Psoas muscle (tissue), 8 donors: ENCODE measurements at places on chromosomes 4 and X.

DNA sequence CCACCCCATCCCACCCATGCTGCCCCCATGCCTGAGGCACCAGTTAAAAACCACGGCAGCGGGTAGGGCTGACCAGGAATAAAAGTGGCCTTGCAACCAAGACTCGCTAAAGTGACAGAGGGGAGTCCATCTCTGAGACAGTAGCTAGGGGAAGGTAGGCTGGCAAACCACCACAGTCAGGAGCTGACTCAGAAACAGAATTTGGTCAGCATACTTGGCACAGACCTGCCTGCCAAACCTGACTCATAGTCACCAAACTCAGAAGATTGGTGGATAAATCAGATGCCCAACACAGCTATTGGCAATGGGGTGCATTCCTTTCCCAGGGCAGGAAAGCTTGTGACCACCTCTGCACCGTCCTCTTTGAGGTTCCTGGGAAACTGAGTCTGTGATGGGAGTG lies 193.8 kb downstream of the BCOR start:
- no peak for DNase-seq

DNA sequence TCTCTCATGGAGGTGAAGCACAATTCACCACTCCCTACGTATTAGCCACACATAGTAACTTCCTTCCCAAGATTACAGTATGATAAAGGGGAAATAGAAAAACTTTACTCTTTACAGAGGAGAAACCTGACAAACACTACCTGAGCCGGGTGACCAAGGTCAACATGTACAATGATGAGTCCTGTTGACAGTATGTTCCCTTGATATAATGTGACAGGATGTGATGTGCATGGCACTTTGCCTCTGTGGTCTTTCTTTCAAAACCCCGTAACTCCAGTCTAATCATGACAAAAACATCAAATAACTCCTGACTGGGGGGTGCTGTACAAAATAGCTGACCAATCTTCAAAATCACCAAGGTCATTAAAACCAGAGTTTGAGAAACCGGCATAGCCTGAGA lies 60.6 kb downstream of the CD99L2 start:
- DNase-seq: no peak

DNA sequence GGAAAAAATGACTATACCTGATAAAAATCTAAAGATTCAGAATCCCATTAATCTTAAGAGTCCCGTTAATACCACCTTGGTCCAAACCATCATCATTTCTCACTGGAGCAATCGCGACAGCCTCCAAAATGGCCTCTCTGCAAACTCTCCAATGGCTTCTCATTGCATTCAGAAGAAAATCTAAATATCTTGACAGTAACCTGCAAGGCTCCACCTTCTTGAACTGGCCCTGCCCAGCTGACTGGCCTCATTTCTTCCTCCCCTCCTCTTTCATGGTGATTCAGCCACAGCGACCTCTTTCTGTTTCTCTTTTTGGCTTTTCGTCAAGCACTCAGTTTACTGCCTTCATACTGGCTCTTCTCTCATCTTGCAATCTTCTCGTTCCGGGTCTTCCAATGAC lies 56.2 kb upstream of the GPRIN3 start:
- DNase-seq: no peak

GRCh38 chr4:17492058-17492741 lies 19.7 kb downstream of the QDPR start:
- no peak for DNase-seq

DNA sequence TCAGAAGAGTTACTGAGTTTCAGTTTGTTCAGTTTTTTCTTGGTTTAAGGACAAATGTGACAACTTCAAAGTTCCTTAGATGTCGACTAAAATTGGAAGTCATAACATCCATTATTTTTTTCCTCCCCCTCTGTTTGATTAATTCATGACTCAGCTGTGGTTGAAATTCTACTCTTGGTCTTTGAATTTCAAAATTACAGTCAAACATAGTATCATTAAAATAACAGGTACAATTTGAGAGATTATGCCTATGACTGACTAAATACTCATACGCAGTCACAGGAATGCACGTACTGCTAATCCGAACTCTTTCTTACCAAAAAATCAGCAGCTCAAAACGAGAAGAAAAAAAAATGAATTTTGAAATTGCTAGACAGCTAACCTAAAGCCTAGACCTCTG lies 1434.8 kb downstream of the RAPGEF2 start:
- DNase-seq: no peak

DNA sequence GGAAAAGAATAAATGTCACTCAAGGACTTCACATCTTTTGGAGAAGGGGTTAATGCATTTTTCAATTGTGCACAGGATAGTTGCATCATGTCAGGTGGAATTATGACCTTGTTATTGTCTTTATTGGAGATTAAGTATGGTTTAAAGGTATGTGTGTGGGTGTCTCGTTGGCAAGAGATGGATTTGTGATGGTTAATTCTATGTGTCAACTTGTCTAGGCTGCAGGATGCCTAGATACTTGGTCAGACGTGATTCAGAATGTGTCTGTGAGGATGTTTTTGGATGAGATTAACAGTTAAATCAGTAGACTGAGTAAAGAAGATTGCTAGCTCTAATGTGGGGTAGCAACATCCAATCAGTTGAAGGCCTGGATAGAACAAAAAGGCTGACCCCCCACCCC lies 42.2 kb upstream of the HSD17B10 start:
- DNase-seq: no peak

- no peak for DNase-seq
Measured at GRCh38 chr4:153079857-153080391, 124.3 kb upstream of the TRIM2 start.

- DNase-seq: no peak
Measured at GRCh38 chrX:123713841-123714240, 19.0 kb downstream of the THOC2 start.

DNA sequence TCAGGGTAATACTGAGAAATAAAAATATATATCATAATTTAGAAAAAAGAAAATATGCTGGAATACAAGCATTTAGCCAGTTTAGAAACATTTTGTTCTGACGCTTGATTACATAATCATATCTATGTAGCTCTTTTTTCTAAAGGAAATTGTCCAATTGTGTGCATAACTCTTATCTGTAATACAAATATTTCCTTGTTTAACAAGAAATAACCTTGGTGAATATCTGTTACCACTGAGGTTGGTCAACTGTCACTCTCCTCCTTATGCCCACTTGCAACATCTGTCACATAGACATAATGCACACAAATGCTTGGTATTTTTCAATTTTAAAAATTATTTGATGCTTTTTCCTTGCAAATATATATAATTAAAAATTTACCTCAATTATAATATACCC lies 609.7 kb downstream of the TLL1 start:
- DNase-seq: no peak

DNA sequence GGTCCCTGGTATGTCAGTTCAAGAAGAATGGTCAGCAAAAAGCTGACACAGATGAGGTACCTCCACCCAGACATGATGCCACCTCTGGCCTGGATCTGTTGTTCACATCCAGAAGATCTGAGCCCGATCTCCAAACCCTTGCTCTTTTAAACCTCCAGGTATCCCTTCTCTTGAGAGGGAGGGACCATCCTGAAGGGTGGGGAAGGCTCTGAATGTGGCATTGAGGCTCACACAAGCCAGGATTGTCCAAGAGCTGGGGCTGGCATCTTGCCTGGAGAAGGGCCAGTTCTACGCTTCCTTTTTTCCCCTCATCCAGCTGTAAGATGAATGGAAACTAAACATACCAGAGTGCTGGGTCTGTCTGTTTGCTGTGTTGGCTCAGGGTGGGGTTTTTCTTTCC lies at the start of gene ITIH6:
Gene ITIH6 (minus strand): TSS at position 119 of the 400 bp plus-strand sequence. CDS start 45 bp downstream, at position 74.
- no peak for DNase-seq

DNA sequence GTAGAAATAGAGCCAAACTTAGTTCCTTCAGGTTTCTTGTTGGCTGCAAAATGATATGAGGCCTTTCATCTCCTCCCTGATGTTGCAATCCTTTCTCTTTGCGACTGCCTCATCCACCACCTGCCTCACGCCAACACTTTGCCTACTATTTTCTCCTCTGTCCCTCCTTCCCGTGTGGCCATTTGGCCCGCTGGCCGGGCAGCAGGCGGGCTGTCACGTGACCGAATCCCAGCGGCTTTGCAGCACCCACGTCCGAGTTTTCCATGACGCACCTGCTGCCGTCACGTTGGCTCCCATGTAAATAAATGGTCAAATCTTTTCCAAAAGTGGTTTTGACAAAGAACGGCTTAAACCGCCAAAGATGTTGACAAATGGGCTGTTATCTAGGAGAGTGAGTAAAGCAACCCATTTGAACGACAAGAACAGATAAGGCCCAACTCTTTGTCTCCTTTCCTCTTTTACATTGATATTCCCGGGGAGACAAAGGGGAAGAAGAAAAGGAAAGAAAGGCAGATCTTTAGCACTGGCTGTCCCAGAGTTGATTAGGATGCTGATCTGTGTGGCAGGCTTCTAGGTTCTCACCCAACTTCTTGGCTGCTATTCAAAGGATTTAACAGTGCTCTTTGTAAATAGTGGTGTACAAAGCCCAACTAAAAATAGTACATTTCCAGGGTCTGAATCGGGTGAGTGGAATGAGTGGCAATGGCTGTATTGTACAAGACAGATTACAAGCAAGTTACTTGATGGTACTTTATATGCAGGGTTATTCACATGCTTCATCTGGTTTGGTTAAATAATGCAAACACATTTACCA lies 174.2 kb upstream of the JADE1 start:
- DNase-seq: peak; percentile 55

DNA sequence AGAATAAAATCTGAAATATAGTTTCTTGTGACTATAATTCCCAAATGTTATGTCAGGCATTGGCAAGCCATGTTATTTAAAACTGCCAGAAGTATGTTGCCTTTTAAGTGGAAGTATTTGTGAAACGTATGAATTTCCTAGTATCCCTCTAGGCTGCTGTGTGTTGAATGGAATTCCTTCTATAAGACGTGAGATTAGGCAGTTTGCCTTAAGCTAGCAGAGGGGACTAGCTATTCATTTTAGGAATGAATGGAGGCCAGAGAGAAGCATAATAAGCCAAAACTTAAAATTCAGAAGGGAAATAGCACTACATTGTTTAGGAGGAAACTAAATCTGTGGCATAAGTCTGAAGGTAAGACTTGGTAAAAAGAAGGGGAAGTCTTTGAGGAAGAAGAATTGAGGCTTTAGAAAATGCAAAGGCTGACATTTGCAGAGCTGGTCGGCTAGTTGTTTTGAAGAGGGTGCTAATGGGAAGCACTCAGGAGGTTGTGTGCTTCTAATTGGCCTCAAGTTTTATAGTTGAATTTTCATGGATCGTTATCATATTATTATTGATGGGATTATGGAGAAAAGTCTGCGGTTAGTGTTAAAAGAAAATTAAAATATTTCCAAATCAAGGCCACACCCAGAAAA lies 57.1 kb downstream of the TMEM131L start:
- no peak for DNase-seq

- DNase-seq: no peak
Measured at GRCh38 chrX:39648548-39649254, 449.1 kb downstream of the BCOR start.

DNA sequence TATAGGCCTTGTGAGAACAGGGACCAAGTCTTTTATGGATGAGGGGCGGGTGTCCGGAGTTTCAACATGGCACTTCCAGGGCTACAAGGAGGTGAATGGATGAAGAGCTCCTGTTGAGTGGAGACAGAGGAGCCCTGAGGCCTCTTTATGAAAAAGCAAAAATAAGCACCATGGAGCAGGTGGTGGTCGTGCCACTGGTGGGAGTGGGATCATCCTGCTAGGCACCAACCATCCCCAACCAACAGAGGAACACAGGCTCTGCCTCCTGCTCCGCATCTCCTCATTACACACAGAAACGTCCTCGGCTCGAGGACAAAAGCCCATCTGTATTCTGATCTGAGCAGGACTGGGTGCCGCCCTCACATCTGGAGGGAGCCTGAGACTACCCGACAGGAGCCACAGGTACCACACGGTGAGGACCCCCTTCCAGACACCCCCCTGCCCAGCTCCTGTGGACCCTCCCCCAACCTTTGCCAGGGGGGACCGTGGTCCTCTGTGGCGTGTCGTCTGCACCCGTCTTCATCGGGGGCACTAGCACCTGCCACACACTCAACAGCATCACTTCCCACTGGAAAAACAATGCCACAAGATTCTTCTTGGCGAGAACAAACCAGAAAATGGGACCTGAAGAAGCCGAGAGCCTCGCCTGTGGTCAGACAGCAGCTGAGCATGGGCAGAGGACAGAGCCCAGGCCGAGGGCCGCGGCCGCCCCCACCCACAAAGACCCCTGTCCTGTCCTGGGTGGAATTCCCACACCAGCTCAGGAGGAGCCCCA lies 3.9 kb upstream of the PDE6B start:
- no peak for DNase-seq

DNA sequence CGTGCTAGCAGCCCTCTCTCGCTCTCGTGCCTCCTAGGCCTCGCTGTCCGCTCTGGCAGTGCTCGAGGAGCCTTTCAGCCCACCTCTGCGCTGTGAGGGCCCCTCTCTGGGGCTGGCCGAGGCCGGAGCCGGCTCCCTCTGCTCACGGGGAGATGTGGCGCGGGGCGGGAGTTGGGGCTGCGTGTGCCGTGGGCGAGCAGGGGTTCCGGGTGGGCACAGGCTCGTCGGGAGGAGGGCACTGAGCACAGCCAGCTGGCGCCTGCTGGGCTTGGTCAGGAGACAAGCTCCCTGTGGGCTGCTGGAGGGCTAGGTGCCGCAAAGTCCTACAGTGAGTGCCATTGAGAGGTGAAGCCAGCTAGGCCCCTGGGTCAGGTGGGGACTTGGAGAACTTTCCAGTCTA lies 994.5 kb downstream of the C4orf33 start:
- no peak for DNase-seq

DNA sequence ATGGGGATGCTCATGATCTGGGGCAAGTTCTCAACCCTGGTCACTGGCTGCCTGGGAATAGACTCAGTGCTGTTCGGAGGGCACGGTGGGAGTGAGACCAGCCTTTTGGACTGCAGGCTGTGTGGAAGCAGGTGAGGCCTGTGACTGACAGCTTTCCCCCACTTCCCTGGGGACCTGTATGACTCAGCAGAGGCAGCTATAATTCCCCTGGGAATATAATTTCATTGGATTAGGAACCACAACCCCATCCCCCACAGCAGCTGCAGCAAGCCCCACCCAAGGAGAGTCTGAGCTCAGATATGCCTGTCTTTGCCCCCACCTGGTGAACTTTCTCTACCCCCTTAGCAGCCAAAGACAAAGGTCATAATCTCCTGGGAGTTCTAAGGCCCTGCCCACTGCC lies 408.6 kb downstream of the PPP3CA start:
- no peak for DNase-seq

DNA sequence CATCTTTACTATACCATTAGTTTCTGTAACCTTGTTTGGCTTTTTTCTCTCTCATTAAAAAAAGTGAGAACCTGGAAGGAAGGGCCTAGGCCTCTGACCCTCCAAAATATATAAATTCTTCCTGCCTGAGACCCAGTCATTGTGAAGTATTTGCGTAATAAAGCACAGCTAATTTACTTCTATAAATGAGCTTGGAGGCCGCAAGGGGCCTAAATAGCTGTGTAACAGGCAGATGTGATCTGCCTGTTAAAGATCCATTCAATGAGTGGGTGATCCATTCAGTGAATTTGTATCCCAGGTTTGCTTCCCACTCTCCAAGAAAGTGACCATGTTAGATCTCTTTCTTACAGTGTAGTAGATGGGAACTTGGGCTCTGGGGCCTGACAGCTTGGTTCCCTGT lies 595 bp upstream of the PYURF start:
- DNase-seq: no peak

- DNase-seq: no peak
Measured at GRCh38 chr4:73341454-73341853, 62.6 kb upstream of the ALB start.

- no peak for DNase-seq
Measured at GRCh38 chrX:80755174-80755573, 54.5 kb downstream of the BRWD3 start.

- peak; percentile 22 for DNase-seq
Measured at GRCh38 chr4:814312-814850, 11.5 kb downstream of the CPLX1 start.
